ENCODE measurements at places on chromosomes 7 and 10.

- no peak for DNase-seq
Measured at GRCh38 chr7:73442222-73442902, 8.8 kb downstream of the FZD9 start.

DNA sequence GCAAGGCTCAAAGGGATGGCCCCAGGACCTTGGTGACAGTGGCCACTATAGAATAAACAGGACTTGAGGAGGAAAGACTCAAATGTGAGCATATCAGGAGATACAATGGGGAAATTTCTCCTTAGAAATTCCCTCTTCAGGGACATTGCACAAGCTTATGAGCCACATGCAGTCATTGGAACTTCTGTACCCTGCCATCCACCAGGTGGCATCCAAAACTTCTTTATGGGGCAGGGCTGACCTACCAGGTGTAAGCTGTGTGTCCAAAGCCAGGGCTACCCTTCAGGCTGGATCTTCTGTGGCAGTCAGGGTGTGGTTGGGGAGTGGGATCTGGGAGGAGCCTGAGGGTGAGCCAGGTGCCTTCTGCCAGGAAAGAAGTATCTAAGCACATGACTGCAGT, 36.6 kb upstream of the LRRC18 start:
- DNase-seq = no peak

DNA sequence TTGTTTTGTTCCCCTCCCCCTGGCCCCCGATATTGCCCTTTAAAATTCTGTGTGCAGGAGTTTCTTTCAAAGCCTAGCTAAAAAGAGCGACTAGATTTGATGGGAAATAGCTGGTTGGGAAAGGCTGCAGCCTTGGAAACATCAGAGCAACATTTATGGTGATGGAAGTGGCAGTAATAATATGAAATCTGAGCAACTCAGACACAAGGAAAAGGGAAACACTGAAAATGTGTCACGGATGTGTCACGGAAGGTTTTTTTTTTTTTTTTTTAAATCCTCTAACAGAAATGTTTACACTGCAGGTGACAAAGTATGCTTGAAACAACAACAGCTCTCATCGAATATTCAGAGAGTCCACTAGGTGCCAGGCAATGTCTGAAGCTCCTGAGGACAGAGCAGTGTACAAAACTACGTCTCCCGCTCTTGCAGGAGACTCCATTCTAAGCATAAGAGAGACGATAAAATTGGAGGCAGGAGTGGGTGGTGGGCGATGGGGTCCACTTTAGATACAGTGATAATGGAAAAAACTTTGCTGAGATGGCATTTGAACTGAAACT, 143.0 kb downstream of the RSU1 start:
- no peak for DNase-seq

- no peak for DNase-seq
Measured at GRCh38 chr10:34406463-34407323, 408.4 kb downstream of the PARD3 start.
